ENCODE measurements at places on chromosomes 6 and 20.

DNA sequence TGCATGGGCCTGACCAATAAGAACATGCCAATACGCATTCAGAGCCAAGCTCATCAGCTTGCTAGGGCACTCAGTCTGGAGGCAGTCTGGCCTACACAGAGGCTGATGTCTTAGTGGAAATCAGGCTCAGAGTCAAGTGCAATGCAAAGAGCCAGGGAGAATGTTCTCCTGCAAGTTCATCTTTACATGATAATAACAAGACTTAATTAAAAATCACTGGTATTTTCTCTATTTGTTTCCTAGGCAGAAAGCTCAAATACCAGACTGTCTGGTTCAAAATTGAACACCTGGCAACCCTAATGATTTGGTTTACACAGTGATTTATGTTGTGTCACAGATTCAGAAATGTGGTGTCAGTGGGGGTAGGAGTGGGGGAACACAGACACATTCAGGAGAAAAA, 689.3 kb upstream of the FLRT3 start:
- no peak for DNase-seq

GRCh38 chr6:61989616-61990015, 296.4 kb downstream of the KHDRBS2 start:
- DNase-seq: no peak

- DNase-seq: no peak
These were observed 152.2 kb downstream of the BACH2 start for GRCh38 chr6:90144396-90144795.

DNA sequence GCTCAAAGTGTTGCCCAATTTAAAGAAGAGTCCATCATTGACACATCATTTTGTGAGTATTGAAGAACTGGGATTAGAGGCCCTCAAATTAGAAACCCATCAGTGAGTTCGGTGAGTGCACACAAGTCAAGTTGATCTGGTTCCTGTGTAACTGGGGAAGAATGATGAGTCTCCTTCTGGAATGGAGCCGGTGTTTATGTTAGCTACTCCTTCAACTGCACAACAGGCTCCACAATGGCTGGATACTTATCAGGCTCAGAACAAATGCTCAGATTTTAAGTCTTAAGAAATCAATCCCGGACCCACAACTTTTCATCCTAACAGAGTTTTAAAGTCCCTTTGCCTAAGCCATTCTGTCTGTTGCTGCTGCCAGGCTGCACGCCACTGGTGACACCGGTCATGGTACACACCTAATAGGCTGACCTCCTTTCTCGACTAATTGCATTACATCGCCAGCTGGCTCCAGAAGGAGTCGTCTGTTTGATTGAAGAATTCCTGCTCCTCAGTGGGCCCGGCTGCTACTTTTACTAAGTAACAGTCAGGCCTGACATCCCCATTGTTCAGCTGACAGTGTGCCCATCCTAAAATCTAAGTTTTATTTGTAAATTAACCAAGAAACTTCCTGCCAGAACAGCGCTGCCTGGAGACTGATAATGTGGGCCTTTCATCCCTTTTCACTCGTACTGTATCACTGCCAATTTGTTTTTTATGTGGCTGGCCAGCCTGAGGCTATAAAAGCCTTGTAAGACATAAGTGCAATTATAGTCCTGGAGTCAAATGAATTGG, 130.4 kb downstream of the INSM1 start:
- DNase-seq: no peak

DNA sequence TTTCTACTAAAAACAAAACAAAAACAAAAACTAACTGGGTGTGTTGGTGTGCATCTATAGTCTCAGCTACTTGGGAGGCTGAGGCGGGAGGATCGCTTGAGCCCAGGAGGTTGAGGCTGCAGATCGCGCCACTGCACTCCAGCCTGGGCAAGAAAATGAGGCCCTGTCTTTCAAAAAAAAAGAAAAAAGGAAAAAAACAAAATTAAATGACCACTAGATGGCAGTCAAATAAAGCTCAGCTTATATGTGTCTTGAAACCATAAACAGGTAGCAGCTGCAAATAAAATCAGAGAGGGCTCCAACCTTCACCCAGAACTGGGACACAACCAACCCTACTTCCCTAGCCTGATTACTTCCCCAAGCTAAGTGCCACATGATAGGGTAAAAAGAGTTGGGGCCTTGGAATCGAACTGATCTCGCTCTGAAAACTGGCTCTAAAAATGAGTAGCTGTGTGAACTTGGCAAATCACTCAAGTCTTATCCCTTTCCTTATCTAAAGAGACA, 67.1 kb upstream of the ADGRF4 start:
- DNase-seq: no peak

GRCh38 chr6:34233867-34234266, 2.8 kb upstream of the HMGA1 start:
- DNase-seq: no peak

GRCh38 chr6:137749696-137750211, 117.3 kb upstream of the TNFAIP3 start:
- DNase-seq: no peak

GRCh38 chr20:18984238-18985200, 170.9 kb downstream of the SCP2D1 start:
- no peak for DNase-seq

DNA sequence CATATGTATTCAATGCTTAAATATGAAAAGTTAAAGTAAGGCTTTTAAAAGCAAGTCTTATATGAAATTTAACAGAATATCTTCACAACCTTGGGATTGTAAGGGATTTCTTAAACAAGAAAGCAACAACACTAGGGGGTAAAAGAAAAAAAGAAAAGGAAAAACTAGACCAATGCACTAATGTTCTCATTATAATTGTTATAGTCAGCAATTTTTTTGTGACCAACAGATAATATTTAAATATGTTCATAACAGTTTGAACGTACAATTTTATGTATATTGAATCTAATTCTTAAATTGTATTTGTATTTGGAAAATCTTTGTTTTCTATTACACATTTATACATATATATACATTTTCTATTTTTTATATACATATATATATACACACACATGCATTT, 1397.8 kb upstream of the ADGRB3 start:
- DNase-seq: no peak

DNA sequence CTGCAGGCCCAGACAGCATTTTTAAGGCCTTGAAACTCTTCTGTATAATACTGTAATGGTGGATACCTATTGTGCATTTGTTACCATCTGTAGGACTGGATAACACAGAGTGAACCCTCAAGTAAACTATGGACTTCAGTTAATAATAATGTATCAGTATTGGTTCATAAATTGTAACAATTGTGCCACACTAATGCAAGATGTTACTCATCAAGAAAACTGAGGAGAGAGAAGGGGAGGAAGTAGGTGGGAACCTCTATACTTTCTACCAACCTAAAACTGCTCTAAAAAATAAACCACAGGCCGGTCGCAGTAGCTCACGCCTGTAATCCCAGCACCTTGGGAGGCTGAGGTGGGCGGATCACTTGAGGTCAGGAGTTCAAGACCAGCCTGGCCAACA, 10.8 kb downstream of the MAPK13 start:
- DNase-seq: no peak

- DNase-seq: no peak
These were observed 30.9 kb downstream of the SLC22A2 start for GRCh38 chr6:160227769-160228161.

DNA sequence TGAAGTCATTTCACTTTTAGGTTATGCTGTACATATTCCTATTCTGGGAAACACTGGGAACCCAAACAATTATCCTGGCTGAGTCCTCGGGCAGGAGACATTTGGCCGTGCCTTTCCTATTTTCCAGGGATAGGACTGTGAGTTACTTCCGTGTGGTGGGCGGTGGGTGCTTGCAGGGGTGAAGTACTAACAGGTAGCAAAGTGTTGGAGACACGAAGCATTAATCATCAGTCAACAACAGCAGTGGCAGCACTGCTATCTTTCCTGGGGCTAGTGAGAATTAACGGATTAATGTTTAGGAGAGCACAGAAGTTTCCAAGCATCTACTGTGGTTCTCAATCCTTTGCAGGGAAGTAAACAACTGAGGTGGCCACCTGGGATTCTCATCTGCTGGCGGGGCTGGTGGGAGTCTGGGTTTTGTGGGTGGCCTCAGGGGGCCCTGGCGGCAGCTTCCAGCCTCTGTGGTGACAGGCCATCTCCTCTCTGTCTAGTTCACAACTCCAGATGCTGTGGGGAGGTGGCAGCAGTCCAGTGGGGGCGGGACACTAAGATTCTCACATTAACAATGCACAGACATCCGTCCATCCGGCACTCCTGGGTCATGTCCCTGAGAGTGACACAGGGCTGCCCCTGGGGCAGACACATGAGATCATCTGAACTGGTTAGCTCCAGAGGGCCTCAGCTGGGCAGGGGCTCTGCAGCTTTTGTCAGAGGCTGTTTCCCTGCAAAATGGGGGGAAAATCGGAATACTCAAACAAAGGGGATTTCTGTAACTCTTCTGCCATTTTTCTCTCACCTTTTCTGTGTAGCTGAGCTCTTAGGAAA, 90.9 kb downstream of the GJA10 start:
- DNase-seq: no peak

DNA sequence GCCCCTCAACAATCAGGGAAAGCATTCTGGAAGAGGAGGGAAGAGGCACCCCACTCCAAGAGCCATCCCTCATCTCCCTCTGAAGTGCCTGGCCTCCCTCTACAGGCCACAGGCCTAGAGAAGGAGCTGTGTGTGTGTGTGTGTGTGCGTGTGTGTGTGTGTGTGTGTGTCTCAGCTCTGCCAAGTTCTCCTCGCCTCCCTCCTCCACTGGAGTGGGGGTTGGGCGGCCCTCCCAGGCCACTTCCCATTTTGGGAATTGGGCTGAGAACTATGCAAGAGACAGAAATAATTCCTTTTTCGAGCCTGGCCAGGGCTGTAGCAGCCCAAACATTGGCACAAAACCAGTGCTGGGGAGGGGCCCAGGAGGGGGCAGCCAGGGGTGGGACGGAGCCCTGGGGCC, 35.7 kb downstream of the KCNB1 start:
- DNase-seq: no peak

DNA sequence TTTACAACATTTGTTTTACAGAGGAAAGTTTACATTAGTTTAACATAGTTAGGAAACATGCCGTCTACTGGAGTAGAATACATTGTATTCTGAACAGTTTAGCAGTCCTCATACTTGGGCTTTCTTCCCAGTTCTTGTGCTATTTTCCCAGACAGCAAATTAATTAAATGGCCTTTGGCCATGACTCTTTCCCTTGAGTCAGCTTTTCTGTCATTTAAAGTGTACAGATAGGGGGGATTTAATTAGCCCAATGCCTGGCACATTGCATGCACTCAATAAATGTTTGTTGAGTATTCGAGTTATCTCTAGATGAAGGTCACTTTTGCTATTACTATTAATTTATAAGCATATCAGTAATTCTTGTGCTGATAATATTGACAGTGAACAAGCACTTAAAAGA, 1.6 kb downstream of the TMEM244 start:
- no peak for DNase-seq

DNA sequence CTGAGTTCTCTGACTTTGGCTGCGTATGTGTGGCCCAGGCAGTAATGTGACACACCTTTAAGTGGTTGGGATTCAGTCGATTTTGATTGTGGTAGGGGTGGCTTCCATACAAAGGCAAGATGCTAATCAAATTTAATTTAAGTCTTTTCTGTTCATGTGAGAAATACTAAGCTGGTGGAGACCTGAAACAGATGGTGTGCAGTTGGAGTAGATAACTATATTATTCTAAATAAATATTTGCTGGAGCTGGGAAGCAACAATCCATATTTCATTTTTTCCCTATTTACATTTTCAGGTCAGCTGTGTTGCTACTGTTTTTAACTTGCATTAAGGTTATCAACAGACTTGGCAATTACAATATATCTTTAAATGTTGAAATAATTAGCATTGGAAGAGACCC, 67.4 kb upstream of the C20orf144 start:
- no peak for DNase-seq

DNA sequence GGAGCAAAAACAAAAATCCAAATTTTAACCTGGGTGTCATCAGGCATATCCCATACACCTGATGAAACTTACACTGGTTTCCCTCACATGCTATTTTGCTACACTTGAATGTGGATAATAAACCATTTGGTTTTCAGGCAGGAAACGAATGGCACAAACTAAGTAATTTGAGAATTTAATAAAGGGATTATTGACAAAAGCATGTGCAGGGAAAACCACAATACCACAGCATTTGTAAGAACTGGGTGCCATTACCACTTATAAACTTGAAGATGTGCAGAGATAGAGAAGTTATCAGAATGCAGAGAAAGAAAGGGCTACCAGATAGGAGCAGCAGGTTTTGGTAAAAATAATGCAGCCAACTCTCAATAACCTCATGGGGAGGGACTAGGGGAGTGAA, 151.2 kb downstream of the RFX6 start:
- DNase-seq: no peak

- DNase-seq: no peak
These were observed 26.2 kb upstream of the OPRM1 start for GRCh38 chr6:154012852-154013251.

GRCh38 chr6:155195903-155196302, 67.9 kb upstream of the CLDN20 start:
- DNase-seq: no peak

DNA sequence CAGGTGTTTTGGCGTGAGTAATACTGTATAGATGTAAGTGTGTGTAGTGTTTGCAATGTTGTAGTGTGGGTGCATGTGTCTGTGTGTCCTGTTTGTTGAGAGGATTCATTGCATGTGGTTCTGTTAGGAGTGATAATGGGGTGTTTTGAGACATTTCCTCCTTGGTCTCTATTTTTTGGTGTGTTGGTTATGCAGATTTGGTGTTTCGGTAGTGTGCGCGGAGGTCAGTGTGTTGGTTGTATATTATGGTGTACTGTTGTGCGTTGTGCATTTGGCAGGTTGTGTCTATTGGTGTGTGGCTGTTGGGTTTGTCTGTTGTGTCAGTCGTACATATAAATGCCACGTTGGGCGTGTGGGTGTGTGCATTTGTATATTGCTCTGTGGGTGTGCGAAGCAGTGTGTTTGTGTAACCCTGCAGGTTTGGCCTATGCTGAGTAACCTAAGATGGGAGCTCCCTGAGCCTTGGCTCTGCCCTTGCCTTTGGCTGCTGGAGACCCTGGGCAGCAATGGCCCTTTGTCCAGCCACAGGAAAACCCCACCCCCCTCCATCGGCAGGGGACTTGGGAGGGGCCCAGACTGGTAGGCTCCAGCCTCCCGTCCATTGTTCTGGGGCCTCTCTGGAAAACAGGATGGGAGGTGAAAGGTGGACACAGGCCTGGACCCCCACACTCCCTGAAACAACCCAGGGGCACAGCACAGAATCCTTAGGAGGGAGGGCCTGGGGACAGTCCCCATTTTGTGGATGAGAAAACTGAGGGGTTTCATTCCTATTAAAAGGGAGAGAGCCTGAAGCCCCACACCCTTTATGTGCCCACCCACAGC, 10.3 kb upstream of the ID1 start:
- no peak for DNase-seq

DNA sequence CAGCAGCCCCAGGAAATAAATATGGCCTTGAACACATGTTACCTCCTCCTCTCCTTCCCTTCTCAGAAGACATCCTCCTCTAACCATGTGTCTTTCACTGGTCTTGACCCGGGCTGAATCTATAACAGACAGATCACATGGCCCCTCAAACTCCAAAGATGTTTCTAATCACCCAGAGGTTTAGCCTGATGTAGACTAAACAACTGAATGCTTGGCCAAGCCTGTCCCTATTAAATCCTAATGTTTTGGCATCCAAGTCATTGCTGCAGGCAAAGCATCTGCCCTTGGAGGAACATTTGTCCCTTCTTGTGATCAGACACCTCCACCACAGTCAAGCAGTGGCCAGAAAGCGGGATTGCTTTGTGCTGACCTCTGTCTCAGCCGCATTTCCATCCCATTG, 65.5 kb downstream of the ANKRD60 start:
- DNase-seq: no peak
